ENCODE measurements at places on chromosomes 11 and 22.

DNA sequence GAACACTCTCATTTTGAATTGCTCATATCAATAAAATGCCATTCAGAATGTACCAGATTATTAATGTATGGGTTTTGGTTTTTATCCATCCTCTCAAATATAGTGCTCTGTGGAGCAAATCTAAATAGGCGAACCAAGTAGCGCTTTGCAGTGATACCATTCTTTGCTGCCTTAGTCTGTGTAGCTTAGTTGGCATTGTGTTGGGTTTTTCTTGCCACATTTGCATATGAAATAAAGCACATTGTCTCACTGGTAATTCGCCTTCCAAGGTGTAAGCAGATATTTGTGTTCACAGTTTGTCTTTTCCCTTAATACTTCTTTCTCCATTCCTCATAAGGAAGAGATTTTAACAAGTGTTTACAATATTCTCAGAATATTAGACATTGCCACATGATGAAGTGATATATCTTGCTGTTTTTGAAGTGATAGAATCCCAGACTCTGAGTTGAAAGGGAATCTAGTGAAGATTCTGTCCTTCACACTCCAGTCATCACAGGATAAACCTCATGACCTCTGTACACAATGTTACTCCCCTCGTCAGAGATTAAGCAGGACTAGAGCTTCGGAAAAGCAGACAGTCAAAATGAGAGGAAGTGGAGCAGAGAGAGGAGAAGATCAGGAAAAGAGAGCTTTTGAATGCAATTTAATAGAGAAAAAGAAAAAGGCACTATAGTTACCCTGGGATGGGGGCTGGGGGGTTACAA lies 16.5 kb downstream of the C11orf91 start:
- no peak for DNase-seq

DNA sequence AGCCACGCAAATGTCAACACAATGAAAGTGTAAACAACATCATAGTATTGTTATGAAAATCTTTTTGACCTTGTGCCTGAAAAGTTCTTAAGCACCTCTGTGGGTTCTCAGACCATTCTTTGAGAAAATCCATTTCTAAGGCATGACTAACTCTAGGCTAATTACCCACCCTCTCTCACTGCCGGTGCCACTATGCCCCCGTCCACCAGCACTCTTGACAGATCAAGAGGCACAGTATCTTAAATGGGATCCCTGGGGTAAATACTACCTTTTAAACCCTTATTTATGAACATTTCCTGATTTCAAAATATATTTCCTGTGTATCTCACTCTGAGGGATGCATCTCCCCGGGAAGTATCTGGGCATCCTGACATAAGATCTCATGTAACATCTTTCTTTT lies 607.5 kb downstream of the METTL15 start:
- no peak for DNase-seq

- DNase-seq = peak; percentile 95
Observed at GRCh38 chr11:118997627-118998387, at the start of gene CENATAC. Gene CENATAC, plus strand, starts transcription at chr11:118998138. Its CDS starts 60 bp downstream, at chr11:118998198.

DNA sequence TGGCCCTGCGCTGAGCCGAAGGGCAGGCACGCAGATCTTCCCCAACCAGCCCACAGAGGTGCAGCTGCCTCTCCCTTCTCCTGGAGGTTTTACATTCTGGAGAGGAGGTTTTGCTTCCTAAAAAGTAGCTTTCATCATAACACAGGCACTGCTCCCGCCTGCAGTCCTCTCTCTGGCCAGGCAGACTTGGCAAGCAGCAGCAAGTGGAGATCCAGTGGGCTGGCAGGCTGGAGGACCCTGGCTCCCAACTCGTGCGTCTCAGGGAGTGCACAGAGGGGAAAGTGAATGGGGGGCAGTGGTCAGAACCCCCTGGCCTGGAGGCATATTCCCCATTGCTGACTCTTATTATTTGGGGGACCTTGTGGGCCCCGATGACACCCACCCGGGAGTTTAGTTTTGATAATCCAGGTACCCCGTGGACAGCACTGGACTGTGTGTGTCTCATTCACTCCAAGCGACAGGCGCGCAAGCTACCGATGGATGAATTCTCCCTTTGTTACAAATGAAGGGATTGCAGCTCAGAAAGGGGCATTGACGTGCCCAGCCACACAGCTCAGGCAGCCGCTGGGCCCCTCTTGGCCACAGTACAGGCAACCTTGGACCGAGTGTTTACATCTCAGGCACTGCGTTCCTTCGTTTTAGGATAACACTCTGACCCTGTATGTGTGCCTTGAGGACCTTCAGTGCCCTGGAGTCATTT lies 1223.9 kb downstream of the BRD1 start:
- no peak for DNase-seq

GRCh38 chr11:14905104-14906033 lies 13.3 kb upstream of the CYP2R1 start:
- peak; percentile 92 for DNase-seq

All from erythroblast (primary cell).